CD4-positive, alpha-beta T cell treated with Interleukin-1 beta for 1 hour (primary cell): ENCODE measurements at places on chromosomes 6 and 20.

GRCh38 chr20:55935448-55936208 lies 69.7 kb downstream of the CBLN4 start:
- DNase-seq: no peak

GRCh38 chr6:105791179-105791578 lies 295.0 kb upstream of the PRDM1 start:
- no peak for DNase-seq

GRCh38 chr20:37362821-37363220 lies 16.9 kb downstream of the SRC start:
- no peak for DNase-seq

DNA sequence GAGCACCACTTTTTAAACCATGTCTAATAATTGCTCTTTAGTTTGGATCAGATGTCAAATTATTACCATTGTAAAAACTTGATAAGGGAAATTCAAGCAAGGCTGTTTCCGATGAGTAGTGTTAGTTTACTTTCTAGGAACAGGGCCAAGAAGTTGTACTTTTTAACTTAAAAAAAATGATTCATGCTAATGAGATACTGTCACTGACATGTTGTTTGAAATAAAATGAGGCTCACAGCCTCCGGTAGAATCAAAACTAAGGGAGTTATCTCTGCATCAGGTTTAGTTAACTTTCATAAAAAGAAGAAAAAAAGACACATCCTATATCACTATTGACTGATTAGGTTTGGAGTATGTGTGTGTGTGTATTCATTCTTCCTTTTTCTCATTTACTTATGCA lies 55.2 kb upstream of the SUPT3H start:
- no peak for DNase-seq
